ENCODE measurements at places on chromosomes 2 and 18.

GRCh38 chr2:238263204-238264071, 23.6 kb upstream of the HES6 start:
- DNase-seq: no peak

DNA sequence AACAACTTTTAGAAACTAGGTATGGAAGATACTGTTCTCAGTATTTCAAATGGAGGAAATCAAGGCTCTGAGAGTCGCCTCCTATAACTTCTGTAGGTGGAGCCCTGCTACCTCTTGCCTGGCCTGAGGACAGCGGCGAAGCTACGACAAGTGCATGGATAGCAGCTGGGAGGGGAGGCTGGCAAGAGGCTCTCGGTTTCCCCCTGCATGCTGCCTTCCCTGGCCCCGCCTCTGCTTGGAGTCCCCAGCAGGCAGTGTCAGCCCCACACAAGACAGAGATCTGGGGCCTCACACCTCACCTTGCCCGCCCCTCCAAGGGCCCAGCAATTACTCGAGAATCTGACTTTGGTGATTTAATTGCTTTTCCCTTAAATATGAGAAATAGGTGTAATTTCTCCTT, 107.6 kb upstream of the POU3F3 start:
- DNase-seq: no peak

DNA sequence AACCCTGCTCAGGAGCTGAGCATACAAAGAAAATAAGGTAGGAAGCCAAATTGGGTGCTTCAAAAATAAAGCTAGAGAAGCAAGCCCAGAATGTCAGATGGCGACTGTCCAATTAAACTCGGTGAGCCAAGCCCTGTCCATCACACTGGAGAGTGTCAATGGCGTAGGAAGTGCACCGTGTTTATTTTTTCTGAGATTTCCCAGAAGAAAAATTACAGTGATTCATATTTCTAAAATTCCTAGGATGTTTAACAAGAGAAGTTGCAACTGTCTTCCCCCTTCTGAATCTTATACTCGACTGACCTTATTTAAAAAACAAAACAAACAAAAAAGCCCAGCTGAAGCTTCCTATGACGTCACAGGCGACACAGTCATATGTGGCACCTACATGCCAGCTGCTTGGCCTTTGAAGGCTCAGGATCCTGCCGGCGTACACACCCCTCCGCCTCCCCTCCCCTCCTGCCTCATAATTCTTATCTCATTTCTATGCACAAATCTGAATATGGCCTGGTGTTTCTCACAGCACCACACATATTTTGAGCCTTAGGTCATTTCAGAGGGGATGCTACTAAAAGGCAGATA, 60.8 kb downstream of the MBP start:
- DNase-seq: no peak

- no peak for DNase-seq
Observed at GRCh38 chr18:49515516-49515915, 28.5 kb upstream of the C18orf32 start.

DNA sequence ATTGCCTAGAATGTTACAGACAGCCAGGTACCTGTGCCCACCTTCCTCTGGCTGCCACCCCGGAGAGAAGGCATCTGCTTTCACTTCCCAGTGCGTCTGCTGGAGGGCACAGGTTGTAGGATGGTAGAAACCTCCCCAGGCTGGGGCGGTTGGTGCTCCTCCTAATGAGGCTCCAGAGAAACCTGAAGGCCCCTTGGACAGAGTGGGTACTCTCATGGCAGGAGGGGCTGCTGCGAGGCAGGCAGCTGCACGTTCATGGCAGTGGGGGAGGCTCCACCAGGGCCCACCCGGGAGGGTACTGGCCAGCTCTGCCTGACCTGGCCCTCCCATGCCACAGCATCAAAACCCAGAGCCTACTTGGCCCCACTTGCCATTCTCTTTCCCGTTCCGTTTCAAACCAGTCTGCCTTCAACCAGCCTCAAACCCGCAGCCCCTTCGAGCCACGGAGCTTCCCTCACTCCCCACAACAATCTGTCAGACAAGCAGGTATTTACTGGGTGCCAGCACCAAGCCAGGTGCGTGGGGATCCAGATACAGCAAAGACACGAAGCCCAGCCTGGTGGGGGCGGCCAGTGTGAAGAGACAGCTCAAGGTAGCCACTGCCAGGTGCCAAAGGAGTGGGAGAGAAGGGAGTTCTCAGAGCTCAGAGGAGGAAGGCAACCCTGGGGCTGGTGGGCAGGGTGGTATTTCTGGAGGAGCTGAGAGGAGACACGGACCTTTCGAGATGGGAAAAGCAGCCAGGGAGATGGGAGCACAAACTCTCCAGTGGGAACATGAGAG, 229.6 kb downstream of the LOXHD1 start:
- no peak for DNase-seq

Data from stimulated activated CD8-positive, alpha-beta memory T cell treated with anti-CD3 and anti-CD28 coated beads, Interleukin-7, amount 100 ng/mL, for 48 hours (primary cell).